Stimulated activated CD4-positive, alpha-beta T cell treated with anti-CD3 and anti-CD28 coated beads, Interleukin-1b, Interleukin-23, amount 100 ng/mL, for 1 hour (primary cell): ENCODE measurements at places on chromosomes 7 and 10.
A peak's percentile ranks its signal among the peaks of the same experiment; 100 is the strongest.

GRCh38 chr10:21184984-21185383 is 287.9 kb upstream of the NEBL start:
- DNase-seq: no peak

GRCh38 chr7:99642027-99642426 is 25.3 kb downstream of the ZSCAN25 start:
- no peak for DNase-seq

DNA sequence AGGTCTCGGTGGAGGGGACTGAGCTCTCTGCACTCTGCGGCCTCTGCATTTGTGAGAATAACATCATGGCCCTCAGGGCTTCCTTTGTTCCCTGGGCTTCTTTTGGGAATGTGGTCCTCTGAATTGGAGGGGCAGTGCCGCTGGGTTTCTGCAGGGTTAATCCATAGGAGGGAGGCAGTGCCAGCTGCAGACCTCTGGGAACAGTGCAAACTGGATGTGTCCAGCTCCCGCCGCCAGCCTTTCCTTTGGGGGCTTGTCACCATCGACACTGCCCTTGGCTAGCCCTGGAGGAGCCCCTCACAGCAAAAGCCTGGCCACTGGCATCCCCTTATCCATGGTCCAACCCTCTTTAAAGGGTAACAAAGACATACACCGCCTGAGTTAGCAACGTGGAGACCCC is 174.0 kb downstream of the WDR37 start:
- no peak for DNase-seq

DNA sequence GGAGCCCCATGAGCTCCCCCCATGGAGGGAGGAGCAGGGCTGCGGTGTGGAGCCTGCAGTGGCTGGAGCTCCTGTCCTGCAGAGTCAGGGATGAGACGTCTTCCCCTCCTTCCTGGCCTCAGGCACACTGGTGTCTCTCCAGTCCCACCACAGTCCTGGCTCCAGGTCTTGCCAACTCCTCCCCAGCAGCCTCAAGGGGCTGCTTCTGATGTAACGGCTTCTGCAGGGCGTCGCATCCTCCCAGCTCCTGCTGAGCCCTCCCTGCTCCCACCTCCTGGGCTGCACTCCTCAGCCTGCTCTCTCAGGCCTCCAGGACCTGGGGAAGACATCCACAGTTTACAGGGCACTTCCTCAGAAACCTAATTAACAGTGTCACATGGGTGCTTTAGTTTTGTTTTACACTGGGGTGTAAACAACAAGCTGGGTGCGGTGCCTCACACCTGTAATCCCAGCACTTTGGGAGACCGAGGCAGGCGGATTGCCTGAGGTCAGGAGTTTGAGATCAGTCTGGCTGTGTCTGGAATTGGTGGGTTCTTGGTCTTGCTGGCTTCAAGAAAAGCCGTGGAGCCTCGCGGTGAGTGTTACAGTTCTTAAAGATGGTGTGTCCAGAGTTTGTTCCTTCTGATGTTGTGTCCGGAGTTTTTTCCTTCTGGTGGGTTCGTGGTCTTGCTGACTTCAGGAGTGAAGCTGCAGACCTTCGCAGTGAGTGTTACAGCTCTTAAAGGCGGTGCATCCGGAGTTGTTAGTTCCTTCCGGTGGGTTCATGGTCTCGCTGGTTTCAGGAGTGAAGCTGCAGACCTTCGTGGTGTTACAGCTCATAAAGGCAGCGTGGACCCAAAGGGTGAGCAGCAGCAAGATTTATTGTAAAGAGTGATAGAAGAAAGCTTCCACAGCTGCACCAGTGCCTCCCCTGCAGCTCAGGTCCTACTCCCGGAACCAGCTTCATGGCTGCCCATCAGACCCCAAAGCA is 95.0 kb downstream of the PAXIP1 start:
- no peak for DNase-seq

- DNase-seq: peak; percentile 9
Measured at GRCh38 chr10:36888925-36889573, 236.3 kb upstream of the ANKRD30A start.

GRCh38 chr10:47294057-47294456 is 5.9 kb upstream of the GDF10 start:
- DNase-seq: no peak

- DNase-seq: no peak
Measured at GRCh38 chr7:90551036-90551435, 45.1 kb upstream of the CDK14 start.

DNA sequence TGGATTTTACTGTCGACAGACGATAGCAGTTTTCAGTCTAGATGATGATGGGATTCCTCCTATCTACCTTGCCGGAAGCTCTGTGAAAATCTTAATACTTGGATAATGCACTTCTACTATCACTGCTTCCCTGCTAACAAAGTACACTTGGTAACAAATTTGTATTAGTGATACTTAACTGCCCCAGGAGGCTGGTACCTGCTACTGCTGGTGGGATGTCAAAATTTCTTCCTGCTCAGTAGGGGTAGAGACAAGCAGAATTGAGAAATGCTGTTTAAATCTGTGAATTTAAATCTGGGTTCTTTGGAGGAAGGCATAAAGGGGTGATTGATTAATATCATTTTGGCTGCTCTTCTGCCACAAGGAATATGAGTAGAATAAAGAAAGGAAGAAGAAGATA is 99.8 kb upstream of the STRIP2 start:
- DNase-seq: no peak

DNA sequence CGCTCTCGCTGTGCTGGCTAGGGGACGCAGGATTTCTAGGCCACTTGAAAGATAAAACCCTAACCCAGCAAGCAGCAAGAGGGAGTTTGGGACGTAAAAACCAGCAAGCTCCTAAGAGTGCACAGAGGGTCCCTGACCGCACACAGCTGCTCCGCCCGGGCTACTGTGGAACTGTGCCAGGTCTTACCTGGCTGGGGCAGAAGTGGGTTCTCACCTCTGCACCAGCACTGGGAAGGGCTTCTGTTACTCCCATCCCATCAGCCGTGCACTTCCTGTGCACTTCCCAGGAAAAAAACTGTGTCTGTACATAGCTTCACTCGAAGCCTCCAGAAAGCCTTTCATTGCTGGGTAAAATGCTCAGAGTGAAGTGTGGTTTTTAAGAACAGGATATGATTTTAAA is 45.9 kb upstream of the PTF1A start:
- no peak for DNase-seq

GRCh38 chr10:77578583-77579227 is 58.9 kb downstream of the KCNMA1 start:
- DNase-seq: no peak

- DNase-seq: no peak
Measured at GRCh38 chr10:114605155-114605797, 52.8 kb downstream of the ABLIM1 start.

DNA sequence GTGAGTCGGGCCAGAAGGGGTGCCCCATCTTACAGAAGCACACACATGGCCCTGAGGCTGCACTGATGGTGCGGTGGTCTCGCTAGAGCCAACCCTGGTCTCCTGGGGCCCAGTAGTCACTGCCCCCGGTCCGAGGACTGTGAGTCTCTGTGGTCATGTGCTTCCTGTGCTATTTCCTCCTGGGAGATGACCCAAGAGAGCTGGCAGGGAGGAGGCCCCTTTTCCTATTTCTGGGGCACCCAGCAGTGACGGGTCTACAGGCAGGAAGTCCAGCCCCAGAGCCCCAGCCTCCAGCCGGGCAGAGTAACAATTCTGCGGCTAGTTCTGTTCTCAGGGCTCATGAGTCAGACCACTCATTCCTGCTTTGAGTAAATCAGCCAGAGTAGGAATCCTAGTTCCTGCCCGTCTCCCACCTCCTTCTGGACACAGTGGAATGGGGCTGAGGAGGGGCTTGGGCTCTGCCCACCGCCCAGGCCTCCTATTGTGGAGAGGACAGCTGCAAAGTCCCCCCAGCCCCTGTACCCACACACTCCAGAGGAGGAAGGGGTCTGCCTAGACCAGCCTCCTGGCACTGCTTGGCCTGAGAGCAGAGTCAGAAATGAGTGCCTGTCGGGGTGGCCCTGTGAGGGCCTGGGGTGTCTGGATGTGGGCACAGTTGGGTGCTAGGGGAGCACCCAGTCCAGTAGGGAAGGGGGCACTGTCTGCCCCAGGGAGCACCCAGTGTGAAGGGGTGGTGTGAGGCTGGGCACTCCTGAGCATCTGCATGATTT is 80.5 kb upstream of the PPIF start:
- DNase-seq: no peak
